Common myeloid progenitor, CD34-positive (primary cell): ENCODE measurements at places on chromosomes 16 and 17.

- DNase-seq, result no peak
Measured at GRCh38 chr16:47033176-47033575, 59.7 kb upstream of the DNAJA2 start.

DNA sequence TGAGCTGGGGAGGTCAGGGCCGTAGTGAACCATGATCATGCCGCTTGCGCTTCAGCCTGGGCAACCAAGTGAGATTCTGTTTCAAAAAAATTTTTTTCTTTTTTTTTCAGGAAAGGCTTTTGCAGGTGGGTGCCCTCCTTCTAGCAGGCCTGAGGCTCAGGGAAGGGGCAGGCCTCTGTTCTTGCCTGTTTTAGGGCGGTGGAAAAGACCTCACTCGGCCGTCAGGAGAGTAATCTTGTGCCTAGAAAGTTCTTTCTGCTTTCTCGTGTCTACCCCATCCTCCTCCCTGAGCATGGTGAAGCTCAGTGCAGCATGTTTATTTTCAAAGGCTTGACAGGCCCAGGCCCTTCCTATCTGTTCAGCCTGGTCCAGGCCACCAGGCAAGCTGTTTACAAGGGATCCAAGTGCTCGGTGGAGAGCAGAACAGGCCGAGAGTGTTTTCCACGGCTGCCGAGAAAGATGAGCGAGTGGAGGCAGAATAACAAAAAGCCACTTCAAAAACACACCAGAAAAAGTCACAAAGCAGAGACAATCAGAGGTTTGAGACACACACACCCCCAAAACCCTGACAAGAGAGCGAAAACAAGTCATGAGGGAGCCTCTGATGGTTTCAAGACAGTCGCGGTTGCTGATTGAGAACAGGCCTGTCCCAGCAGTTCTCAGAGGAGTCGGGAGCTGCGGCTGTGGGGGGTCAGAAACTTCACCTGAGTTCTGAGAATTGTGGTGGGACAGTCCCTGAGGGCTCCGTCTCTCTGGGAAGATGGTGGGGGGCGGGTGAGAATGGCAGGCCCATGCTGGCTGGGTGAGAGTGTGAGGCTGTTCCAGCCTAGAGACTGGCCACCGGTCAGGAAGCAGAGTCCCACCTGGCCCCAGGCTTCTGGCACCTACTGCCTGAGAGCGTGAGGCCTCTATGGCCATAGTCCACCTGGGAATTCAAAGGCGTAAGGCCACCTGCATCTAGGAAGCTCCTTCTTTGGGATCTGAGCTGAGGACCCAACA is 37.5 kb upstream of the CCR7 start:
- no peak for DNase-seq

- DNase-seq, result no peak
Measured at GRCh38 chr16:57485091-57485915, 990 bp downstream of the DOK4 start.

GRCh38 chr17:28712032-28712704 is 480 bp upstream of the PROCA1 start:
- DNase-seq, result peak; percentile 86

DNA sequence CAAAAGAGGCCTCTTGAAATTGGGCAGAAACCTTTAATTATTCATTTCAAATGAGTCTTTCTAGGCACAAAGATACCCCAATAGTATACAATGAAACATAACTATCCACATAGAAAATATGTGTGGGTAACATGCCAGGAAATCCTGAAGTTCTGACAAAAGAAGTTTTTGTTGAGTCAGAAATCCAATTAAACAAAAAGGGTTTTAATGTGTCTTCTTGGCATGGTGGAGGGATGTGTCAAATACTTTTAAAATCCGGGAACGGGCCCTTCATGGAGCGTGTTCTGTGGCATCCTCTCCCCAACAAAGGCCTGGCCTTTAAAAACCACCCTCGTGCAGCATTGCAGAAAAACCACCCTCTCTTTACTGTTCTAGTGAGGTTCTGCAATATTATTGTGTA is 14.2 kb downstream of the CDRT4 start:
- no peak for DNase-seq

GRCh38 chr17:75864448-75864871 is 9.3 kb upstream of the WBP2 start:
- DNase-seq, result peak; percentile 91

- DNase-seq, result no peak
Measured at GRCh38 chr17:33014751-33015150, 23.1 kb downstream of the SPACA3 start.

GRCh38 chr16:81493755-81494433 is 49.3 kb downstream of the CMIP start:
- no peak for DNase-seq

GRCh38 chr17:28141313-28141712 is 98.8 kb downstream of the NLK start:
- DNase-seq, result no peak

DNA sequence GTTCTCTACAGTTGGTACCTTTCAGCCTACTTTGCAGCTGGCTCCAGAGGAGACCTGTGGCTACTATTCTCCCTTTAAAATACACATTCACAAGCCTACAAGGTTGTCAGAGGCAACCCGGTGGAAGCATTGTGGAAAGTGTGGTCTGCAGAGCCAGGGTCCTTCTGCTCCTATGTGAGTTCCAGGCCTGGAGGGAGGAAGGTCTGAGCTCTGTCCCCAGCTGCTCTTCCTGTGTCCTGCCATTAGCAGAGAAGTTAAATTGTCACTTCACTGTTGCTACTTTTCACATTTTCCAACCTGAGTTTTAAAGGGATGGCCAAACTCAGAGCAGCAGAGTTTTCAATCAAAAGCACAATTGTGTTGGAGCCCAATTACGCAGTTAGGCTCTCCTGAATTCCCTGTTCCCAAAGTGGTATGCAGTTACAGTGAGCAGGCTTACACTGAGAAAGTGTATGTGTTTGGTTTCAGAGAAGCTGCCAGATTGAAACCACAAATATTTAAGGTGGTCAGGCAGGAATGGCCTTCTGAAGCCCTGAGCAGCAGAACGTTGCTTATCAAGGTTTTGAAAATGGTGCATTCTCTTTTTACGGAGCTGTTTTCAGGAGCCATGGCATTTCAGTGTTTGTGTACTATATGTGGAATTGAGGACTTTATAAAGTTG is 25.0 kb downstream of the MAP3K3 start:
- DNase-seq, result no peak

GRCh38 chr16:11136600-11136999 is 119.4 kb downstream of the SOCS1 start:
- peak; percentile 20 for DNase-seq

- peak; percentile 93 for DNase-seq
Measured at GRCh38 chr17:42312285-42313130, 24.2 kb downstream of the STAT5A start.

DNA sequence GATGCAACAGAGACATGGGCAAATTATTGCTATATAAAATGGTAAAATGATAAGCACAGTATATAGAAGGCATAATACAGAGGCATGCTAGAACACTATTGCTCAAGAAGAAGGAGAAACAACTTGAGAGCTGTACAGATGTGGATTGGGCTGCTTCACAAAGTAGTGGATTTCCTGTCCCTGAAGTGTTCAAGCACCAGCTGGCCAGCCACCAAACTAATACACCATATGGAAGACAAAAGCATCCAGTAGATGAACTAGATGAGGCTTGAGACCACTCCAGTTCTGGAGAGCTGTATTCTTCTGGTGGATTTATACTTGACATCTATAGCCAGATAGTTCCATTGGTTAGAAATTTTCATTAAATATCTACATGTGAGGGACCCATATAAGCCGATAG is 134.1 kb upstream of the GNAO1 start:
- DNase-seq, result no peak

DNA sequence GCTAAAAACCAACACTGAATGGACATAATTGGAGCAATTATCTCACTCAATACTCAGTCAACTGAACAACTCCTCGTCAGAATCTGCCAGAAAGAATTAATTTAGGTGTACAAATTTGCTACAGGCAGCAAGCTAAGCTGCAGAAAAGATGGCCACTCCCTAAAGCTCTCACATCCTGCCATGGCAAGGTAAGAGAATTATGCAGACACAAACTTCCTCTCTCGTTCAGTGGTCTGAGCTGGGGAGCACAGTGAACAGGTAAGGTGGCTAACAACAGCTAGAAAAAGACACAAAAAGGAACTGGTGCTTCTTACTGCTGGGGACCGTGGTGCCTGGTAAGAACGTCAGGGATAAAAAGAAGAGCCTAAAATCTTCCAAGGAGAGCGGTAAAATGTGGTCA is 74.9 kb upstream of the BCAR1 start:
- no peak for DNase-seq

GRCh38 chr17:79622122-79622601 is 11.3 kb upstream of the RBFOX3 start:
- DNase-seq, result no peak

GRCh38 chr17:19933221-19933620 is 44.4 kb downstream of the AKAP10 start:
- no peak for DNase-seq

DNA sequence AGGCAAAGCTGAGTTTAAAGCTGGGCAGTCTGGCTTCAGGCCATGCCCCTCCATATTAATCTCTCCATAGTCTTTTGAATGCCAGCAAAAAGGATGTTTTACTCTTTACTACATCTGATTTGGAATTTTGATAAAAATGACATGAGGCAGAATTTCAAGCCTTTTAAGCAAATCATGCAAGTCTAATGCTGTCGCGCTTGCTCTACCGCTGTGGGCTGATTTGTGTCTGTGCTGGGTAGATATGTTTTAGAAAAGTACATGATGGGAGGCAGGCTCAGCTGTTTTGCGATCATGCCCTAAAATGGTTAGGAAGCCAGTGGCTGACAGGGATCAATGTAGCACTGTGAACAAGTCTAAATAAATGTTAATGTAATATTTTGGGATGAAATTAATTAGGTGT is 311.9 kb downstream of the CA10 start:
- no peak for DNase-seq

GRCh38 chr17:52106638-52107261 is 51.8 kb downstream of the CA10 start:
- DNase-seq, result peak; percentile 50

DNA sequence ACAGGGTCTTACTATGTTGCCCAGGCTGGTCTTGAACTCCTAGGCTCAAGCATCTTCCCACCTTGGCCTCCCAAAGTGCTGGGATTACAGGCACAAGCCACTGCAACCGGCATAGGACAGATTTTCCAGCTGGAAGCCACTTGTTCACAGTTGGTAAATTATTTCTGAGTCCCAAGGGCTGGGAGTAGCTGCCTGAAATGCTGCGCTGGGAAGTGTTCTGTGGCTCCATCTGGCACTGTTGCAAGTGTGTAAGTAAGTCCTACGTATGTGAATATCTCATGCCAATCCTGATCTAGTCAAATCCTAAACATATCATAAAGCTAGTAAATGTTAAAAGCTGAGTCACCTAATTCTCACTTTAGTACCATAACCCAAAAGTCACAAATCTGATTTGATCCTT is 48.1 kb downstream of the YWHAE start:
- DNase-seq, result no peak

- peak; percentile 33 for DNase-seq
Measured at GRCh38 chr17:35942588-35943186, 826 bp downstream of the LYZL6 start.

DNA sequence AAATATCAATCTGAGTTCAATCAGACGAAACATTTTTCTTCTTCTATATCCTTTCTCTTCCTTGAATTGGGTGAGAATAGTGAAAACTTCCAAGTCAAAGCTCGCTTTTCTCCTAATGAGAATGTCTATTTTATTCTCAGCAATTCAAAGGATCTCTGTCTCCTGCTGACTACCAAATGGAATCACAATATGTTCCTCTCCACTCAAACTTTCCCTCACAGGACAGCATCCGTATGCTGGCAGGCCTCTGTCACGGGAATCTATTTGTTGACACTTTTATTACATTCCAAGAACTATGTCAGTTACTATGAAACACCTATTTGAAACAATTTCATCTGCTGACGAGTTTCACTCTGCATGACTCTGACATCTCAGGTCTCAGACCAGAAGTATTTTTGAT is 1196.6 kb downstream of the CDH11 start:
- DNase-seq, result no peak

GRCh38 chr17:10727192-10727591 is 2.6 kb downstream of the TMEM220 start:
- no peak for DNase-seq

DNA sequence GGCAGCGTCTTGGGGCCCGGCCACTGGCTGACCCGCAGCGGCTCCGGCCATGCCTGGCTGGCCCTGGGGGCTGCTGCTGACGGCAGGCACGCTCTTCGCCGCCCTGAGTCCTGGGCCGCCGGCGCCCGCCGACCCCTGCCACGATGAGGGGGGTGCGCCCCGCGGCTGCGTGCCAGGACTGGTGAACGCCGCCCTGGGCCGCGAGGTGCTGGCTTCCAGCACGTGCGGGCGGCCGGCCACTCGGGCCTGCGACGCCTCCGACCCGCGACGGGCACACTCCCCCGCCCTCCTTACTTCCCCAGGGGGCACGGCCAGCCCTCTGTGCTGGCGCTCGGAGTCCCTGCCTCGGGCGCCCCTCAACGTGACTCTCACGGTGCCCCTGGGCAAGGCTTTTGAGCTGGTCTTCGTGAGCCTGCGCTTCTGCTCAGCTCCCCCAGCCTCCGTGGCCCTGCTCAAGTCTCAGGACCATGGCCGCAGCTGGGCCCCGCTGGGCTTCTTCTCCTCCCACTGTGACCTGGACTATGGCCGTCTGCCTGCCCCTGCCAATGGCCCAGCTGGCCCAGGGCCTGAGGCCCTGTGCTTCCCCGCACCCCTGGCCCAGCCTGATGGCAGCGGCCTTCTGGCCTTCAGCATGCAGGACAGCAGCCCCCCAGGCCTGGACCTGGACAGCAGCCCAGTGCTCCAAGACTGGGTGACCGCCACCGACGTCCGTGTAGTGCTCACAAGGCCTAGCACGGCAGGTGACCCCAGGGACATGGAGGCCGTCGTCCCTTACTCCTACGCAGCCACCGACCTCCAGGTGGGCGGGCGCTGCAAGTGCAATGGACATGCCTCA is 773 bp downstream of the NTN3 start:
- no peak for DNase-seq

GRCh38 chr16:68081861-68082628 is 3.1 kb upstream of the NFATC3 start:
- DNase-seq, result no peak

- DNase-seq, result no peak
Measured at GRCh38 chr16:20781697-20782096, 17.9 kb downstream of the ACSM3 start.

DNA sequence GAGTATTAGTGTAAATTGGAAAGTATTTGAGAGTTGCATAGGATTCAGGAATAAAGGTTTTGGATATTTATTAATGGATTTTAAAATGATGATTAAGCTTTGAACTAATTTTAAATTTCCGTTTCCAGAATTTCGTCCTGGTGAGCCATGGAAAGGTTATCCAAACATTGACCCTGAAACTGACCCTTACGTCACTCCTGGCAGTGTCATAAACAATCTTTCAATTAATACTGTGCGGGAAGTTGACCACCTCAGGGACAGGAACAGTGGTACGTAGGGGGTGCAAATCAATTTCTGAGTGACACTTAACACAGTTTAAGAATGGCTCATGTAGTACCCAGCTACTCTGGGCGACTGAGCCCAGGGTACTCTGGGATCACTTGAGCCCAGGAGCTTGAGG is 29.1 kb upstream of the SLC5A11 start:
- no peak for DNase-seq

DNA sequence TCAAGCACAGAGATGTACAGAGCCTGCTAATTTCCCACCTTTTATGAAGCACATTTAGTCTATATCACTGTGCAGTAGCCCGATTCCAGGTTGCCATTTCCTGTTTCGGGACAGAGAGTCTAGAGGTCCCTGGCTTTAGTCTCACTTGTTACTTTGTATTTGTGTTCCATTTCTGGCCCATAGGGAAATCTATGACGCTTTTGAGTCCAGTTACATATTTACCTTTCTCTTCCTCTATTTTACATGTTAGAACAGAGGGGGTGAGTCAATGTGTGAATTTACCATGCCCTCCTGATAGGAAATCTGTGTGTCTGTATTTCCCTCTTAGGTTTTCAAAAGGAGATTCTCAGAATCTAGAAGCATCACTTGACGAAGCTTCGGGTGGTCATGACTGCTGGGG is 227.1 kb upstream of the ZFHX3 start:
- DNase-seq, result no peak
